Stimulated activated CD4-positive, alpha-beta T cell treated with anti-CD3 and anti-CD28 coated beads, Interleukin-15, amount 100 ng/mL, for 1 hour (primary cell): ENCODE measurements at places on chromosomes 12 and 14.

DNA sequence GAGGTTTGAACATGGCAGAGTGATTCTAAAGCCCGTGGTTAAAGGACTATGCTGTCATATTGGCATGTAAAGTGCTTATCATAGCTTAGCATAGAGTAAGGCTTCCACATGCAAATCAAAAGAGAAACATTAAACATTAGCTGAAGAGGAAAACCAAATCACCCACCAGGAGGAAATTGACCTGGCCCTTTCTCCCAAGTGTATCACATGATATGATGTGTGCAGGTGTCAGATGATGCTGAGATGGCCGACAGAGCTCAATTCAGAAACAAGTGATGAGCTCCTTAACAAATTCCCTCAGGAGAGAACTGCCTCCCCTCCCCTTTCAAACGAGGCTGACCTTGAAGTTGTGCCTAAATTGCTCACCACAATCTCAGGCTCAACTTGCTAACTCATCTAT, 217.1 kb upstream of the BTG1 start:
- DNase-seq, result no peak

GRCh38 chr12:57629897-57630471, 3.0 kb downstream of the B4GALNT1 start:
- DNase-seq, result no peak

GRCh38 chr12:4047421-4047820, 174.2 kb upstream of the PARP11 start:
- DNase-seq, result no peak

DNA sequence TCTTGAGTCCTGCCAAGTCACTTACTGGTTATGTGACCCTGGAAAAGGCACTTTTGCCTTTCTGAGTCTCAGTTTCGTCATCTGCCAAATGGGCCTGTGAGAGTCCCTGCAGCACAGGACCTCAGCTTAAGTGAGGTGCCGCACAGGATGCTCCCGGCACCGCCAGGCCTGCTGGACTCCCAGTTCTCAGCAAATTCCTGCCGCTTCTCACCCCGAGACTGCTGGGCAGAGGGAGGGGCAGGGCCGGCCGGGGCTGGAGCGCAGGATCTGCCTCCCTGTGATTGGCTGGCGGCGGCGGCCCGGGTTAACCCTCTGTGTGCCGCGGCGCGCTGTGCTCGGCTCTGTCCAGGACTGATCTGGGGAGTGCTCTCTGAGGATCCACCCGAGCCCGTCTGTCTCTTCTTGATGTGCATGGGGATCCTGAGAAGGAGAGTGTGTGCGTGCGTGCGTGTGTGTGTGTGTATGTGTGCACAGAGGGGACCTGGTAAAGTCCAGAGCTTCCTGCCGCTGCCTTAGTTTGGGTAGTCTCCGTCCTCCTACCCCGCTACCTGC, 8.6 kb downstream of the SETD1B start:
- no peak for DNase-seq

DNA sequence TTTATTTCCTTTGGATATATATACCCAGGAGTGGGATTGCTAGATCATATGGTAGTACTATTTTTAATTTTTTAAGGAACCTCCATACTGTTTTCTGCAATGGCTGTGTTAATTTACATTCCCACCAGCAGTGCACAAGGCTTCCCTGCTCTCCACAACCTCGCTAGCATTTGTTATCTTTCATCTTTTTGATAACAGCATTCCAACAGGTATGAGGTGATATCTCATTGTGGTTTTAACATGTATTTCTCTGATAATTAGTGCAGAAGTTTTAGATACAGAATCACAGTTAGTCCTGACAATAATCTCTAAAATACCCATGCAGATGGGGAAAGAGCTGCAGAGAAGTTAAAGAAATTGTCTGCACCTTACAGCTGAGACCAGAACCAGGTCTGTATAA, 35.5 kb upstream of the BCL2L14 start:
- no peak for DNase-seq

DNA sequence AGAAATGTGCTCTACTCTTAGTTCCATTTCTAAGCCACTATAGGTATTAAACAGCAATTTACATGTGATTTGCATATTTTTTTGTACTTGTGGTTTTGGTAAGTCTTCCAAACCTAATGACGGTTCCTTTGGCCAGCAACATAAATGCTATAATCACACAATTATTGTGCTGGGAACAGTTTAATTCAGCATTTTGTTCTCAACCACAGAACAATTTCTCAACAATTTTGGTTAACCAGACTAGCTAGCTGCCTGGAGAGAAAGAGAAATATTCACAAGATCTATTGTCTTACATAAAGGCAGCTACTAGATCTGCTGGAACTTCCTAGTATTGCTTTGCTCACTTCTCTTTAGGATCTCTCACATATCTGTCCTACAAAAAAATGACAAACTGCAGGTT, 265.3 kb downstream of the SOX5 start:
- no peak for DNase-seq

GRCh38 chr12:104387190-104387589, 69.6 kb upstream of the CHST11 start:
- no peak for DNase-seq

- DNase-seq, result no peak
These were observed 15.0 kb upstream of the KRT73 start for GRCh38 chr12:52633383-52633782.

- no peak for DNase-seq
These were observed 1236.6 kb downstream of the BCL11B start for GRCh38 chr14:98035396-98035795.

DNA sequence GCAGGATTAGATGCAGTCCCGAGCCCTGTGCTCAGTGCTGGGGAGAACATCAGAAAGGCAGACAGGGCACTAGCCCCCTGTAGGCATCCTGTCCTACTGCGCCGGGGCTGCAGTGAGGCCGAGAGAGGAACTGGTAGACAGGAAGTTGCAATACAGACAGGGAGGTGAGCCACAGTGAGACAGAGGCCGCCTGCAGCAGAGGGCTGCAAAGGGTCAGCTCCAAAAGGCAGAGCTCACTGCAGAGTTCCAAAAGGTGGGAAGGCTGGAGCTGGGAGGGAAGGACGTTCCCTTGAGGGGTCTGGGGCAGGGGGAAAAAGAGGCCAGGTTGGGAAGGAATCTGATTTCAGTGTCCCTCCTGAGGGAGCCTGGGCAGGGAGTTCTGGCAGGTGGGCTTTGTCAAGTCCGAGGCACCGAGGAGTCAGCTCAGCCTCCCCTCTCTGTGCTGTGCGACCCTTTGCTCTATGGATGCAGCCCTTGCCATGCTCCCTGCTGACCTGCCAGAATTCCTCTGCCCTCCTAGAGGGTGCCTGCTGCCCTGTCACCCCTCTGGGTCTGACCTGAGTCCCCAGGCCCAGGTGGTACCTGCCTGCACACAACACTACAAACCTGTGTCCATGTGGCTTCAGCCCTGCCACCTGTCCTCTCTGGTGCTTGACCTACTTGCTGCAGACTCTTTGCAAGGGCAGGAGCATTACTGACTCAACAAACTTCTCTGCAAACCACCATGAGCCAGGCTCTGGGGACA, 63.5 kb downstream of the PRMT8 start:
- no peak for DNase-seq

DNA sequence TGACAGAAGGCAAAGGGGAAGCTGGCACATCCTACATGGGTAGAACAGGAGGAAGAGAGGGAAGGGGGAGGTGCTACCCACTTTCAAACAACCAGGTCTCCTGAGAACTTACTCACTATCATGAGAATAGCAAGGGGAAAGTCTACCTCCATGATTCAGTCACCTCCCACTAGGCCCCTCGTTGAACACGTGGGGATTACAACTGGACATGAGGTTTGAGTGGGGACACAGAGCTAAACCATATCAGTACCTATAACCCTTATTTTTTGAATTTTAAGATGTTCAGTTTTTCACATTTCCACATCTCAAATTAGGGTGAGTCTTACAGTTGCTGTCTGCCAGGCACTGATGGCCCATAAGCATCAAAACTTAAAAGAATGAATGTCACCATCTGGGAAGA, 80.2 kb upstream of the ST8SIA1 start:
- no peak for DNase-seq

DNA sequence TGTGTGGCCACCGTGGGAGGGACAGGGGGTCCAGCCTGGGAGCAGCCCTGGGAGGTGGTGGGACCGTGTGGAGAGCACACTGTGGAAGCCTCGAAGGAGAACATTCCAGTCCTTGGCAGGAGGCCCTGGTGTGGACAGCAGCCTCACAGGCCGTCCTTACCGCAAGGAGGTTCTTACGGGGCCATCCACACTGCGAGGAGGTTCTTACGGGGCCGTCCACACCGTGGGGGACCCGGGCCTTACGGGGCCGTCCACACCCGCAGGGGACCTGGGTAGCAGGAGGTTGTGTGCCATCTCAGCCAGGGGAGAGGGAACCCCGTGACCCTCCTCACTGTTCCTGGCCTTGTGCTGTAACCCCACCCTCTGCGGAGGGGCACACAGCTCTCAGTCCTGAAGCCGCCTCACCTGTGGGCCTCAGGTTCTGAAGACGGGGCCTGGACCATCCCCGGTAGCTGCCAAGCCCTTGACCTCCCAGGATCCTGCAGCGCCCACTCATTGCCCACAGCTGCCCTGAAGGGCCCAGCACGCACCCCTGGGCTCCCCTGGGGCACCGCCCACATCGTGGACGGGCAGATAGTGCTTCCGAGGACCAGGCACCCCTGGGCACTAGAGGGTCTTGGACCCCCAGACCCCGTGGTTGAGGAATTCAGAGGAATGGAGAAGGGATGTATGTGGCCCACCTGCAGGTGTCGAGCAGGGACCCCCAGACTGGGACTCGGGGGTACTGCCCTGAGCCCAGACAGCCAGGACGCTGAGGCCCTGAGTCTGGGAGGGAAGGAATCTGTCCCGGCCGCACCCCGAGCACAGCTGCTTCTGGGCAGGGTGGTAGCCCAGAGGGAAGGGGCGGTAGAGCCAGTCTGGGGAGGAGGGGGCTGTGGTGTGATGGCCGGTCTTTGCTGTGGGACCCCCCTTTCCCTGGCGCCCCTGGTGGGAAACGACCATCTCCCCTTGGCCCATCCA, 37.3 kb downstream of the LRCOL1 start:
- DNase-seq, result no peak

DNA sequence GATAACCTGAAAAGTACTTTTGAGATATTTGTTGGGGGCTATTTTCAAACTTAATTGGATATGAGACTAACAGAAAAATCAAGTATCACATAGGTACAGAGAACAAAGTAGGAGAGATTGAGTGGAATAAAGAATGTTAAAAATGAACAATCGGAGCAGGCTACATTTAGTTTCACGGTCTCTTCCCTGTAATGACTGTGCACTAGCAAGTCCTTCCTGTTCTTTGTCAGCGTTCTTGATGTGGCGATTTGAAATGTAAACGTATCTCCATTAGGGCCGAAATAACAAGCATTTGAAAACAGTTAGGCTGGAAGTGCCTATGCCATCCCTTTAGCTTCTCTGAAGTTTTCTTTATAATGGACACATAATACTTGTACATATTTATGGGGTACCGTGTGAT, 31.0 kb downstream of the SLC25A29 start:
- no peak for DNase-seq

GRCh38 chr12:62537551-62537950, 70.9 kb downstream of the MON2 start:
- no peak for DNase-seq

DNA sequence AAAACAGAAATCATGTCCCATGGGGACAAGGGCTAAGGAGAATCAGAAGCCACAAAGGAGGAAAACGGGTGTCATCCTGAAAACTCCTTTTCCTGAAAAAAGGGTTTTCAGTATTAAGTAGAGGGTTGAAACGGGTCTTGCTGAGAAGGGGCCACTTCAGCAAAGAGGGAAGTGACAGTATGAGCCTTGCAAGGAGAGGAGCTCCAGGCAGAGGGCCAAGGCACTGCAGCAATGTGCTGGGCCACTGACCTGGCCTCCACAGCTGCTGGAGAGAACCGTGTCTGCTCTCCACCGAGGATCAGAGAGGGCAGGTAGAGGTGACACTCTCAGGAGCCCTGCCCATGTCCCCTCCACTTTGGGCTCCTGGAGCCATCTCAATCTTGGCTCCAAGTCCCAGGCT, 103.3 kb downstream of the NCOR2 start:
- DNase-seq, result no peak

GRCh38 chr14:73627151-73627558, 14.8 kb downstream of the ACOT6 start:
- DNase-seq, result no peak

DNA sequence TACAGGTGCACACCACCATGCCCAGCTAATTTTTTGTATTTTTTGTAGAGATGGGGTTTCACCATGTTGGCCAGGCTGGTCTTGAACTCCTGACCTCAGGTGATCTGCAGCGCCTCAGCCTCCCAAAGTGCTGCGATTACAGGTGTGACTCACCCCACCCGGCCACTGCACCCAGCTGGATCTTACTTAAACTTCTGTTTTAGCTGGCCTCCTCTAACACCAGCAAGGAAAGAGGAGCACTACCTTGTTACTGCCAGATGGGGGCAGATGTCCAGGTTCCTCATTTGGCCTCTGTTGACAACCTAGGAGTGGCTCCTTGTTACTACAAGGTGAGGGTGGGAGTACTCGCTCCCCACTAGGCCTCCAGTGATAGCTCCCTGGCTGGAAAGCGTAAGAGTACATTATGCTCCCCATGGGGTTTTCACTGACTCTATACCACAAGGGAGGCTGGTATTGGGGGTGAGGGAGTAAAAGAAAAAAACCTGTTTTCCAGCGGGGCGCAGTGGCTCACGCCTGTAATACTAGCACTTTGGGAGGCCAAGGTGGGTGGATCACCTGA, 13.2 kb upstream of the ARF6 start:
- no peak for DNase-seq

GRCh38 chr12:18054925-18055619, 34.9 kb downstream of the RERGL start:
- no peak for DNase-seq

- DNase-seq, result no peak
These were observed 3.7 kb downstream of the GZMB start for GRCh38 chr14:24630087-24630871.

GRCh38 chr14:92362781-92363235, 39.8 kb downstream of the SLC24A4 start:
- DNase-seq, result no peak

- no peak for DNase-seq
These were observed 8.0 kb downstream of the PHB2 start for GRCh38 chr12:6962285-6963015.

DNA sequence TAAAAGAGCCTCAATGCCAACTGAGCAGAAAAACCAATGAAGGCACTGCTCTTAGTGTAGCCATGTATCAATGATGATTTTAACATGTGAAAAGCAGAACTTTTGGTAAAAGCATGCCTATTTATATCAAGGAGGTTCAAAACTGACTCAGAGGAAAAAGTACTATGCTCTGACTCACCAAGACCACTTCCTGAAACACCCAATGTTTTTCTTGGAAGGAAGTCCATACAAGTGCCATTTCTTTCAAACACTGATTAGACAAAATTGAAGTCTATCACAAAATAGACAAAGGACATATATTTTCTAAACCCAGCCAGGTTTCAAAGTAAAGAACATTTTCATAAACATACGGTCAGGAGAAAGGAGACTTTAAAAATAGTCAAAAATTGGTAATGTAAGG, 88.6 kb downstream of the EPS8 start:
- no peak for DNase-seq

DNA sequence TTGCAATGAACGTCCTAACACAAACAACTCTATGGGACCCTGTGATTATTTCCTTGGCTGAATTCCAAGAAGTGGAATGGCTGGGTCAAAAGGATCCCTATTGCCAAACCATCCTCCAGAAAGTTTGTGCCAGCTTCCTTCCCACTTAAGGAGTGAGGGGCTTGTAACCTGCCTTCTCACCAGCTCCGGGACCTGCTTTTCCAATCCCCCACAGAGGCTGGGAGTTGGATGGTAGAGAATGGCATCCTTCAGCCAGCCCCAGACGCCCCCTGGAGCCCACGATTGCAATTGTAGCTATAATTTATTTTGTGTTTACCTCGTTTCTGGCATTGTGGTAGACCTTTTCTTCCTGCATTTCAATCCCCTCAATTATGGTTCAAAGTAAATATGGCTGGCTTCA, 9.7 kb upstream of the ZDHHC22 start:
- no peak for DNase-seq
